ENCODE measurements at places on chromosomes 16 and 17.

DNA sequence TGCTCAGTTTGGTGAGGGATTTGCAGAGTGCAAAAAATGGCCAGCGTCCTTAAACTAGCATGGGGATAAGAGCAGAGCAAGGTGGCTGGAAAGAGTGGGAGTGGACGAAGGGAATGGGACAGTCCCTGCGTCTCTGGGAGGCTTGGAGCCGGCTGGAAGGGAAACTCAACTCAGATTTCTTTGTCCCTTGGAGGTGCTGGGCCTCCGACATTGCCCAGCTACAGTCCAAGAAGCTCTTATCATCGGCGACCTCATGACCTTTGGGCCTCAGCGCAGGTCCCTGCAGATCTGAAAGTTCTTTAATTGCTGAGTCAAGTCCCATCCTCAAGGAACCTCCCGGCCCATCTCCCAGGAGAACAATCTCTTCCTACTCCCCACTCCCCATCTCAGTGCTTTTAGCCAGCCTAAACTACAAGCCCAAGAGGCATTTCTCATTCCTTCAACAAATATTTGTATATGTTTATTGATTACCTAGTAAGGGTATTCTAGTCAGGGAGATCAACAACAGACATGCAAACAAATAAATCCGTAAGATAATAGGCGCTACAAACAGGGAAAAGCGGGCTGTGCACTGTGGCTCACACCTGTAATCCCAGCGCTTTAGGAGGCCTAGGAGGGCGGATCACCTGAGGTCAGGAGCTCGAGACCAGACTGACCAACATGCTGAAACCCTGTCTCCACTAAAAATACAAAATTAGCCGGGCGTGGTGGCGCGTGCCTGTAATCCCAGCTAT lies 985 bp upstream of the TMEM107 start:
- DNase-seq: no peak

DNA sequence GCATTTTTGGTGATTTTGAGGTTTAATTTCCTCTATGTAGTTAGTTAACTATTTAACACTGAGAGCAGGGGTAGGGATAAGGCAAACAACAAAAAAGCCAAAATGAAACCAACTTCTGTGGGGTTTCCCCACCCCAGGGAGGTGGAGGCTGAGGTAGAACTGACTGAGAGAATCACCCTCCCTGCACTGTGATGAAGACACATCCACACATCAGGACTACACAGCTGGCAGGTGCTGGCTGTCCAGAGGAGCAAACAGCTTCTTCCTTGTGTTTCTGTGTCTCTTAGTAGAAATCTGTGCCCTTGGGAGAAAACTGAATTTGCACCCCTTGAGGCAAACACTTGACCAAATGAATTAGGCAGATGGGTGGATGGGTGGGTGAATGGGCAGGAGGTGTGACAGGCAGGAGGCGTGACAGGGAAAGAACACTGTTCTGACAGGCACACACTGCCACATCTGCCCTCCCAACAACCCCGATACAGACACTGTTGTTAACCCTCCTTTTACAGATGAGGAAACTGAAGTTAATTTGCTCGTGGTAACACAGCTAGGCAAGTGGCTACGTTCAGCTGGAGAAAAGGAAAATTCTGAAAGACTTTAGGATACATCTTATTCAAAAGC lies 62.9 kb upstream of the AMZ2 start:
- no peak for DNase-seq

GRCh38 chr17:76720941-76721340 lies 5.5 kb downstream of the JMJD6 start:
- no peak for DNase-seq

- DNase-seq: no peak
These were observed 9.4 kb downstream of the GLIS2 start for GRCh38 chr16:4325253-4325758.

DNA sequence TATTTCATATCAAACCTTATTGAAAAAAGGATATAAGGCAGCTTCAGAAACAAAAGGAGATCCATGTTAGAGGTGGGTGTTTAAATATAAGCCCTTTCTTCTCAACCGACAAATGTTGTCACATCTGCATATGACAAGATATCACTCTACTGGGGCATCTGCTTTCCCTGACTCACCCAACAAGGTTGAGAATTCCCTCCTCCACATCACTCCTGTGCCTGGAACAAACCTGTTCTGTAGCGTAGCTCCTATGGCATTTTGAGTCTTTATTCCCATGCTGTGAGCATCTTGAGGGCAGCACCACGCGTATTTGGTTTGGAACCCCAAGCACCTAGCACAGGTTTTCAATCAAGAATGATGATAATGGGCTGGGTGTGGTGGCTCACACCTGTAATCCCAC lies 59.4 kb upstream of the ZFHX3 start:
- no peak for DNase-seq

DNA sequence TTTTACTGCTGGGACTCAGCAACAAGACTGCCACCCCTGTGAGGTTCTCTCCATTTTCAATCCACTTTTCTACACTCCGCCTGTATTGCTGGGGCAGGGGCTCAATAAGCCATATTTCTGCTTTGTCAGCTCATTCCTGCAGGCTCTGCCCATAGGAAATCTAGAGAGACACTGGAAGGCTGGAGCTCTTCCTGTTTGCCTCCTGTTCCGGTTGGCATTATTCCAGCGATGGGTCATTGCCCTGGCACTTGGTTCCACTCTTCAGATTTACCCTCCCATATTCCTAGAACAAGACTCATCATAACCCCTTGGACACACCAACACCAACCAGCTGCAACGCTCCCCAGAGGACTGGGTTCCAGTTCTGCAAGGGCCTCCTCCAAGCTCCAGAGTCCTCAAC lies 210.4 kb downstream of the CA10 start:
- DNase-seq: no peak
